ENCODE measurements at places on chromosomes 11 and 22.

DNA sequence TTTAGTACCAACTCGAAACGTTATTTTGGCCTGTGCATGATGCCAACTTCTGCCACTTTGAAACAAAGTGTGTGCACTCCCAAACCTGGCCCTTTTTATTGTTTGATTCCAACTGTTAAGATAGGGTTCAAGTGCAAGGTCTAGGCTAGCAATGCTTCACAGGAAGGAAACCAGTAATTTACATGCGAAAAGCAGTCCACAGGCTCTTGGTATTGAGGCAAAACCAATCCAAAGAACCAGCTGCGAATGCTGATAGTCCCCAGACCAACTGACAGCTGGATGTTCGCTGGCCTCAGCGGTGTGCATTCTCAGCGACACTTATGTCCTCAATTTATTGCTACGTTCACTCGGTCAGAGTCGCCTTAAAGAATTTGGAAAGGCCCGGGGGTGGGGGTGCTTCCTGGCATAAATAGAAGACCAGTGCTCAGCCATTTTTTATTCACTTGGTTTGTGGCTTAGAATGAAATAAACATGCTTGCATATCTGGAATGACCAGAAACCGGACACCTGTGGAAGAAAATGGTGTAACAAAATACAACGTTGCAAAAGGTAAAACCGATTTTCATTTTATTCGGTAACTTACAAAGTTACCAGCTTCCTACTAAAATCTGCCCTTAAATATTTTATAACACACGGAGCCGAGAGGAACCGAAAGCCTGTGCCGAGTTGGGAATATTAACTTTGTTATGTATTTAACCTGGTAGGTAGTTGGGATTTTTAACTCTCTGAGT, 1.6 kb downstream of the CPT1A start:
- no peak for DNase-seq

DNA sequence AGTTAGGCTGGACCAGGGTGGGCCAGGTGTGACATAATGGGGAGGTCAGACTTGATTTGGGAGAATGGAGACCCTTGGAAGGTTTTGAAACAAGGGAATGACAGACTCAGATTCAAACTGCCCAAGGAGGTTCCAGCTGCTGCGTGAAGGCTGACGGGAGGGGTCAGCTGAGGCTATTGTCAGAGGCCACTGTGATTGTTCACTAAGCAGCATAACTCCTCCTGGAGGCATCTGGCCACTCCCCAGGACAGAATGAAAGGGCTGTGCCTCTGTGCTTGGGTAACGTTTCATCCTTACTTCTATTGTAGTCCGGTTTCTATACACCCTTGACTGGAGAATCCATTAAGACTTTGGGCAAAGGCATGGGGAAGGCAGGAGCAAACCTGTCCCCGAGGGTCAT, 126.6 kb downstream of the DSCAML1 start:
- DNase-seq = no peak

DNA sequence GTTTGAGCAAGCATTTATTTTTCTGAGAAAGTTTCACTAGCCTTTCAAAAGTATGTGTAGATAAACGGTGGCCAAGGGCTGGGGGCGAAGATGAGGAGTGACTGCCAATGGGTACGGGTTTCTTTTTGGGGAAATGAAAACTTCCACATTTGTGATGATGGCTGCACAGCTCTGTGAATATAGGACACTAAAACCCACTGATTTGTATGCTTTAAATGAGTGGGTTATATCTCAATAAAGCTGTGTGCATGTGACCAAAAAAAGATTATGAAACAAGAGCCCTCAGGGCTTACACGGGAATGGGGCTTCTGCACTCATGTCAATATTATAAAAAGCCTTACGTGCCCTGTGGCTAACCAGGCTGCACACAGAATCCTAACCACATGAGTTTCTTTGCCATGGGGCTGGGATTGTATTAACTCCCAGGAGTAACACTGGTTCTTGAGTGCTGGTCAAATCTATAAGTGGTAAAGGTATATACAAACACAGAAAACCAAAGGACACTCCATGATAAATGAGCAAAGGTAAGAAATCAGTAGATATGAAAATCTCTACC, 31.3 kb downstream of the ABCC8 start:
- DNase-seq = no peak

GRCh38 chr11:115653926-115654325, 149.7 kb upstream of the CADM1 start:
- DNase-seq = no peak

DNA sequence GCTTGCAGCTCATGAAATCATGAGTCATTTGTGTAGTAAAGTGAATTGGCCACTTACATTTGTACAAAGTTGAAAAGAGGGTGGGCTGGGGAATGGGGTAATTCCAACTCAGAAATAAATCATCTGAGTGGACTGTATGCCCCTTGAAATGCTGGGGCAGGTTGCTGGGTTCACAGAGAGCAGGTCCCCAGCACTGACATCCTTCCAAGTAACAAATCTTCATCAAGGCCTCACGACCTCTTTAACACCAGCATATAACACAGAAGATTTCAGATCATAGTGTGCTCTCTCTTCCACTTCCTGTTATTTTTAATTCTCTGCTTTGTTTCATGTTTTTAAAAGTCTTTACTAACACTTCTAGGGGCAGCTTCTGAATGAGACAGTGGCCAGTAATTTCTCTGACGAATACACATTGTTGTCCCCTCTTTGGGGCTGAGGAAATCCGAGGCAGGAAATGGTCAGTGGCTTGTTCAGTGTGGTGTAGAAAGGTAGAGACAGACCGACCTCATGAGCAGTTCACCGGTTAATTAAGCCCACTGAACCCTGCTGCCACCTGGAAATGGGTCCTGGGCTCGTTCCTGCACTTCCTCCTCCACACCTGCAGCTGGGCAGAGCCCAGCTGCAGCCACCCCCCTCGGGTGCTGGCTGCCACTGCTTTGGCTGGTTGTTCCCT, 127.7 kb downstream of the MAML2 start:
- DNase-seq = no peak

GRCh38 chr11:95307286-95307685, 76.3 kb upstream of the SESN3 start:
- DNase-seq = no peak

DNA sequence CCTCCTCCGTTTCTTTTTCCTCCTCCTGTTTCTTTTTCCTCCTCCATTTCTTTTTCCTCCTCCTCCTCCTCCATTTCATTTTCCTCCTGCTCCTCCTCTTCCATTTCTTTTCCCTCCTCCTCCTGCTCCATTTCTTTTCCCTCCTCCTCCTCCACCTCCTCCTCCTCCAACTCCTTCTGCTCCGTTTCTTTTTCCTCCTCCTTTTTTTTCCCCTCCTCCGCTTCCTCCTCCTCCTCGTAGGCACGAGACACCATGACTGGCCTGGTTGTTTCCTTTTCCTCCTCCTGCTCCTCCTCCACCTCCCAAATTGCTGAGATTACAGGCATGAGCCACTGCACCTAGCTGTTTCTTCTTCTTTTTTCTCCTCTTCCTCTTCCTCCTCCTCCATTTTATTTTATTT, 25.6 kb upstream of the DRICH1 start:
- no peak for DNase-seq

DNA sequence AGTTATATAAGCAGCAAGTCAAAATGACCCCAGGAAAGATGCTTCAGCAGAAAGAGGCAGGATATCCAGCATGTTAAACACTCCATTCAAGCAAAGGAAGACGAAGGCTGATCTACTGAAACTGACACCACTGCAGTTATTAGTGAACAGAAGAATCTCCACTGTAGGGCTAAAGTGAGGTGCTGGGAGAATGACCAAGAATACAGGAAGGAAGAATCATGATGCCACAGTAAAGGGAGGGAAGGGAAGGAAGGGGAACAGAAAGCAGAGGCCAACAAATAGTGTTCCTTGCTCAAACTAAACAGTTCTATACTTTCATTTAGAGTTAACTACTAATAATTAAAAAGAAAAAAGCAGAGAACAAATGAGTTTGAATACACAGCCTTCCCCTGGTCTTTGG, 92.5 kb downstream of the SIK3 start:
- no peak for DNase-seq

- no peak for DNase-seq
These were observed 60.8 kb upstream of the CTSC start for GRCh38 chr11:88398372-88398771.

DNA sequence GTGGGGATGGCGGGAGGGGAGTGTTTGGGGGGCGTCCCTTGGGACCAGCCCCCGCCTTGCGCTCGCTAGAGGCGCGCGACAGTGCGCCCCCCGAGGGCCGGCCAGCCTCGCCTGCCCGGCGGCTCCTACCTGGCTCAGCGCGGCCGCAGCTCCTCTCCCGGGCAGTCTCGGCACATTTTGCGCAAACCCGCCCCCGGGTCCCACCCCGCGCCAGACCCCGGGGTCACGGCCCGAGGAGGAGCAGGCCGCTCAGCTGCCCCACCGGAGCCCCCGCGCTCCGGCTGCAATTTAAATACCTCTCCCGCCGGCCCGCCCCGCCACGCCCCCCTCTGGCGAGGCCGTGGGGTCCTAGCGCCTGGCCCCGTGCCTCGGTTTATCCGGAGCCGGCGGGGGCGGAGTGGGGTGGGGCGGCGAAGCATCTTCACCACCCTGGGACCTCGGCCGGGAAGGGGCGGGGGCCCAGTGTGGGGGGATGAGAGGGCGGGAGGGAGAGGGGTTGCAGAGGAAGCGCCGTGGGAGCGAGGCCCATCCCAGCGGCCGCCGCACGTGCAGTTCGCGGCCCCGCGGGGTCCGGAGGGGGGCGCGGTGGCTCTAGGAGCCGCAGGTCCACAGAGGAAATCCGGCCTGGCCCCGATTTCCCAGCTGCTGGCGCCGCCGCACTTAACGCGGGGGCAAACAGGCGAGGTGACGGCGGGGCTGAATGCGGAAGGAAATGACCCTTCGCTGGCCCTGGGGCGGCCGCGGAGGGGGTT, at the start of gene LRRC32:
Gene LRRC32, minus strand, starts transcription at position 263 of the 752 bp plus-strand sequence. CDS start 4,793 bp downstream, outside the sequence.
- no peak for DNase-seq

DNA sequence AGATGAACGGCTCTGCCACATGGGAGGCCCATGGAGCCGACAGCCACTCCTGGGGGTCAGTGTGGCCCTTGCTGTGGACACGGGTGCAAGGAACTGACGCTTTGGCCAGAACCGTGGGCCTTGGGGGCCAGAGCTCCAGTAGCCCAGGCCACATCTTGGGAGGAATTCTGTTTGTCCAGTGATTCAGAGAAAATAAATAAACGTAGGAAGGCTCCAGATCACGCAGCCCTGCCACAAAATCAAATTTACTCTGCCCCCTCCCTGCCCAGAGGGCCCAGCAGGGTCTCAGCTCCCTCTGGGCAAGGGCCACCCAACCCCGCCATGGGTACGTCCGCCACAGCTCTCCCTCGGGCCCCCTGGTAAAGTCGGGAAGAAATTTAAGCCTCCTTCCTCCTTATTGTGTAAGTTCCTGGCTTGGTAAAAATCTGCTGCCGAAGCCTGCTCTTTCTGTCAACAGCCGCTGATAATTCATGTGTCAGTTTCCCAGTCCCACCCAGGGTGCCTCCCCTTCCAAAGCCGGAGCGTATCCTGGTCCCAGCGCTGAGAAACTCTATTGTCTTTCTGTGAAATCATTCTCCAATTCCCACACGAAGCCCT, 6.9 kb upstream of the MUC5AC start:
- DNase-seq = no peak

DNA sequence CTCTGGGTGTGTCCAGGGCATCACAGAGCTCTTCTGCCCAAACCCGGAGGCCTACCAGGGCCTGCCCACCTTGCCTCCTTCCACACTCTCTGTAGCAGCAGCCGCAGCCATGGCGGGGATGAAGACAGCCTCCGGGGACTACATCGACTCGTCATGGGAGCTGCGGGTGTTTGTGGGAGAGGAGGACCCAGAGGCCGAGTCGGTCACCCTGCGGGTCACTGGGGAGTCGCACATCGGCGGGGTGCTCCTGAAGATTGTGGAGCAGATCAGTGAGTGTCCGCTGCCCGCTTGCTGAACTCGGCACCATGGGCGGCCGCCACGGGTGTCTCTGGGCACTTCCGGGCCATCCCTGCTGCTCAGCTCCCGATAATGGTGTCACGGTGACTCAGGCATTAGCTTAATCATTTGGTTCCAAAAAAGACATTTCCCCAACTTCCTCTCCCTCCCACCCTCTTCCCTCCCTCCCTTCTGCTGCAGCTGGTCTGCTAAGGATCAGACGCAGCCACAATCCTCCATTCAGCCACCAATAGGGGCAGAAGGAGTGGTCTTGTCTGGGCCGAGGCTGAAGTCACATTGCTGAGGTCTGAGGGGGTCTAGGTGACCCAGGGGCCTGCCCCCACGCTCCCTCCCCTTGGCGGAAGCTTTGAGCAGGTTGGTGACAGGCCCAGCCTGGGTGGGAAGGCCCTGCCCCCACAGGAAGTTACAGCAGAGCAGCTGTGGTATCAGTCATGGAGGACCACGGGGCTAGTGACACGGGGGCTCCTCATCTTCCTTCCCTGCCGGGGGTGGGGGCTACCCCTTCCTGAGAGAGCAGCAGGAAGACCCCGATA, 950 bp downstream of the FERMT3 start:
- DNase-seq = no peak

DNA sequence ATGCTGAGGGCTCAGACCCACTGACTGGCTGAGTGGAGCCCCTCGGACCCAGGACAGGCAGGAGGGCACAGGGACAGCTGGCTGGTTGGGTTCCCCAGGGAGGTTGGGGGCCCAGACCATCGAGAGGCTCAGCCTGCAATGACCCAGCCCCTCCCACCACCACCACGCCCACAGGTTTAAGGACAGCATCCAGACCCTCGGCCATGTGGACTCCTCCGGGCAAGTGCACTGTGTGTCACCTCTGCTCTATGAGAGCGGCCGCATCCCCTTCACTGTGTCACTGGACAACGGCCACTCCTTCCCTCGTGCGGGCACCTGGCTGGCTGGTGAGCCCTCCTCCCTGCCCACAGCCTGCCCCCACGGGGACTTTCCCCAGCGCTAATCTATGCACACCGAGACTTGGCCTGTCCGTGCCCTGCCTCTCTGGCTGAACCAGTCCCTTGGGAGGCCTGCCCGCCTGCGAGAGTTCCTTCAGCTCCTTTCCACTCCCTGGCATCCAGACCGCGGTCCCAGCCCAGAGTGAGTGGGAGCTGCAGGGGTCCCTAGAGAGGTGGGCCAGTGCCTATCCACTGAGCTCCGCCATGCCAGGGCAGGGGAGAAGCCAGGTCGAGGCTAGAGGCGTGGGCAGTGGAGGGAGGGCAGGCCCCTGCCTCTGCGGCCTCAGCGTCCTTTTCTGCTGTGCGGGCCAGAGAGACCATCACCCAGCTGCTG, 2.2 kb downstream of the SUSD2 start:
- DNase-seq = no peak

DNA sequence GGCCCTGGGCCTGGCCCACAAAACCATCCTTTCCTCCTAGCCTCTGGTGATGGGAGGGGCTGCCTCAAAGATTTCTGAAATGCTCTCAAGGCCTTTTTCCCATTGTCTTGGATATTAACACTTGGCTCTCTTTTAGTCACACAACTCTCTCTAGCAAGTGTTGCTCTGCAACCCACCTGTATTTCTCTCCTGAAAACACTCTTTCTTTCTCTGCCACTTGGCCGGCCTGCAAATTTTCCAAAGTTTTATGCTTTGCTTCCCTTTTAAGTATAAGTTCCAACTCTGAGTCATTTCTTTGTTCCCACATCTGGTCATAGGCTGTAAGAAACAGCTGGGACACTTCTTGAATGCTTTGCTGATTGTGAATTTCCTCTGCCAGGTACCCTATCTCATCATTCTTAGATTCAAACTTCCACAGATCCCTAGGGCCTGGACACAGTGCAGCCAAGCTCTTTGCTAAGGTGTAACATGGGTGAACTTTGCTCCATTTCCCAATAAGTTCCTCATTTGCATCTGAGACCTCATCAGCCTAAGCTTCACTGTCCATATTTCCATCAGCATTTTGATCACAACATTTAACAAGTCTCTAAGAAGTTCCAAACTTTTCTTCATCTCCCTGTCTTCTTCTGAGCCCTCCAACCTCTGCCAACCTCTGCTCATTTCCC, 93.8 kb downstream of the TRIM29 start:
- no peak for DNase-seq

- DNase-seq = no peak
These were observed 82.6 kb upstream of the MYO18B start for GRCh38 chr22:25659413-25659812.

GRCh38 chr22:20437613-20438426, at the start of gene SCARF2:
SCARF2 (minus strand) TSS chr22:20437825; CDS start chr22:20437754, 71 bp downstream.
- DNase-seq = no peak

Data from NCI-H1105 (cell line).